ENCODE measurements at places on chromosomes 2 and 18.

- no peak for DNase-seq
These were observed 19.7 kb downstream of the MAP3K20 start for GRCh38 chr2:173095356-173095755.

- no peak for DNase-seq
These were observed 1.4 kb downstream of the FIGN start for GRCh38 chr2:163734401-163734800.

DNA sequence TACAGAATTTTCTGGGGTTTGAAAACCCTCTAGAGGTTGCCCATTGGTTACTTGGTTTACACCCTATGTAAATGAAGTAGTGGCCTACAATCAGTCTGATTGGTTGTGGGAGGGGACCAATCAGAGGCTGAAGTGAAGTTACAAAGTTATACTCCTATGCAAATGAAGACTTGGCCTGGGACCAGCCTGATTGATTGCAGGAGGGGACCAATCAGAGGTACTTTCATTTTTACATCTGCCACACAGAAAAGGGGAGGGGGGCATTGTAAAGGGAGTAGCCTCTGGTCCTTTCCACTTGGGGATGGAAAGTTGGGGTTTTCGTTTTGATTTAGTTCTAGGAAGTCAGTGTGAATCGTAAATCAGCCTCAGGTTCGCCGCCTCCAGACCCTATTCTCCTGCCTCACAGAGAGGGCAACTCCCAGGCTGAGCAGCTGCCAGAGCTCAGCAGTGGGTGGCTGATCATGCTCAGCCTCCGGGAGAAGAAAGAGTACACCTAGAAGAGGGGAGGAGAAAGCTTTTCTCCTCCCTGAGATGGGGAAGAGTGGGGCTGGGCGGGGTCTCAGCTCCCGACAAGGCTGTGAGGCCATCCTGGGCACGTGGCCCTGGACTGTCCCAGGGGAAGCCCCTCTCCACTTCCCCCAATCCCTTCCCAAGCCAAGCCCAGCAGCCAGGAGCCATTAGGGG is 372.5 kb downstream of the GALR1 start:
- DNase-seq = peak; percentile 6

GRCh38 chr2:43636621-43637020 is 439 bp upstream of the PLEKHH2 start:
- no peak for DNase-seq

- no peak for DNase-seq
These were observed 50.6 kb downstream of the MSH6 start for GRCh38 chr2:47833516-47833968.

DNA sequence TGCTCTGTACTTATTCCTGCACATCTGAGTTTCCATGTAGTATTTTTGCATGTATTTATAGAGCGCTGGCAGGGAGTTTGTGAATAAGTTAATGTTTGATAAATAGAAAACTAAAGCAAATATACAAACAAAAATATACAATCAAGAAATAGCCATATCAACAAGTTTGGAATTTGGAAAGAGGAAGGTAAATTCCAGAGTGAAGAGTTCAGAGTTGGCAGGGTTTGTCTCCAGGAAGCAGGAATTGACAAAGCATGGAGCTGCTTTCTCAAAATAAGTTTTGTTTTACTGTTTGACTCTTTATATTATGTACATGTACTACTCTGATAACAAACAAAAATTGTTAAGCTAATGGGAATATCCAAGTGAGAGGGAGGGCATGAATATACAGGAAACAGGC is 80.3 kb downstream of the SPOPL start:
- DNase-seq = no peak

DNA sequence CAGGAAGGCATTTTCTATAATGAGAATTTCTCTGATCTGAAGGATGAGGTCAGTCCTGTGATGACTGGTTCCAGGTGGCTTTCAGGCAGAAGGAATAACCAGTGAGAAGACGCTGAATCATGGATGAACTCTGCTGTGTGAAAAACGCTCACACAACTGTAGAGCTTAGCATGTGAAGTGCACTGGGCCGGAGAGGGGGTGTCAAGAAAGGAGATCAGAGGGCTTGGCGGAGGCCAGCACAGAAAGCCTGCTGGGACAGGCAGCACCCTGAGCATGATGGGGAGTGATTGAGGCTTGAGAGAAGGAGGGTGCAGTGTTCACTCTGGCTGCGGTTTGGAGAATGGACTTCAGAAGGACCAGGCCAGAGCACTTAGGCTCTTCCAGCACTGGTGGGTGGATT is 236.5 kb downstream of the TPGS2 start:
- DNase-seq = peak; percentile 35

DNA sequence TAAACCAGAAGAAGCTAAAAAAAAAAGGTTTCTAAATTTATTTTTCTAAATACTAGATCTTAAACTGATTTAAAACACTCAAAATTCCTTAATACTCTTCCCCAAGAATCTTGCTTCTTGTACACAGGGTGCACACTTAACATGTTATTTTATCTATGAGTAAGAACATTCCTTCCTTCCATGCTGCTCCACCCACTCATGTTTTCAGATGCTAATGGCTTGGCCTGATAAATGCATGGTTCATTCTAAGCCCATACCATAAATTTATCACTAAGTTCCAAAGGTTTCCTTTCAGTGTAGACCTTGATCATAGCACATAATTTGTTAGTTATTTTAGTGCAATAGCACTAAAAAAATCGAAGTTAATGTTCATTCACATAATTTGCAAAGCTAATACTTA is 8.1 kb downstream of the FBXO48 start:
- peak; percentile 53 for DNase-seq

DNA sequence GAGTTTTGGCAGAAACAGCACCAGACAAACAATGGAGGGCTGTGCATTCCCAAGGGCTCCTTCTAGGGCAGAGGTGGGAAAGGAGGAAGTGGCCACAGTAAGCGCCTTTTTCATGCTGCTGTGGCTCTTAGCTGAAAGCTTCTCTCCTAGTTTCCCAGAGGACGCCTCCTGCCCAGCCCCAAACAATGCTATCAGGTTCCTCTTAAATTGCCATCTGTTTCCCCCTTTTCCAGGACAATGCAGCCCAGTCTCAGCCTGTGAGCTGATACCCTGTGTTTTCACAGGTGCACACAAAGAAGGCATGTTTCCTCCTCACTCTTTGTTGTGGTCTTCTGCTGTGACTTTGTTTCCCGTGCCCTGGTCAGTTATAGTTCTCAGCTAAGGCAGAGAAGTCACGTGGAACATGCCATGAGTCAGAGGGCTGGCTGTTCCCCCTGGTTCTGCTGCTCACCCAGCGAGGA is 5.4 kb upstream of the FAM124B start:
- no peak for DNase-seq

DNA sequence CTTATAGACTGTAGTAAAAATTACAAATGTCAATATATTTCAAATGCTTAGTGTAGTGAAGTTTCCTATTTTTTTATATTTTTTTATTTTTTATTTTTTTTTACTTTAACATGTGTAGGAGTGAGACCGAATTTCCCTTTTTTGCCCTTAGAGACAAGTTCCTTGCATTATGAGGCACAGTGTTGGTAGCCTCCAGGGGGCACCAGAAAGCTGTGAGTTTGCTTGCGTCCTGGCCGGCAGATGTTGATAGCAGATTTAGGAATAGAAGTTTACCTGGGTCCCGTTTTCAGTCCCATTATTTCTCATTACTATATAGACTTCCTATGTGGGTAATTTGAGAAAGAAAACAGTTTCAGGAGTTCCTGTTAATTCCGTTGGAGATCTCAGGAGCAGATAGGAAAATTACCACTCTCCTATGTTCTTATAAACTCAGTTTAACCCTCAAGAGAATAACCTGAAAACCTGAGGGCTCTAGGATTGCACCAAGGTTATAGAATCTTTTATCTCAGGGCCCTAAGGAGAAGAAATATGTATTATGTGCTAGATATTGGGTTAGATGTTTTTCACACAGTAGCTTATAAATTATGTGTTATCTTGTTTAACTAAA is 157.5 kb upstream of the SESTD1 start:
- peak; percentile 76 for DNase-seq

DNA sequence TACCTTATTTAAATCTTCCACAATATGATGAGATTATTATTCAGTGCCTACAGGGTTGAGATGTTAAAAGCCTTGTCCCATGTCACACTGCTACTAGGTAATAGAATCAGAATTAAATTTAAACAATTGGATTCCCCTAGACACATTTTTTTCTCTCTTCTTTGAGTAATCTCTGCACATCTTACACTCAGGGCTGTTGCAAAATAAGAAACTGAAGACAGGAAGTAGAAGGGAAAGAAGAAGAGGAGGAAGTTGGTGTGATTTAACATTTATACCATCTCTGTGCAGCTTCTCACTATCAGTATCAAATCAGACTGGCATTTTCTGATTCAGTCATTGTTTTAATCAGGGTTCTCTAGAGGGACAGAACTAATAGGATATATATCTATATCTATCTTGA is 677.6 kb downstream of the IRS1 start:
- DNase-seq = no peak

DNA sequence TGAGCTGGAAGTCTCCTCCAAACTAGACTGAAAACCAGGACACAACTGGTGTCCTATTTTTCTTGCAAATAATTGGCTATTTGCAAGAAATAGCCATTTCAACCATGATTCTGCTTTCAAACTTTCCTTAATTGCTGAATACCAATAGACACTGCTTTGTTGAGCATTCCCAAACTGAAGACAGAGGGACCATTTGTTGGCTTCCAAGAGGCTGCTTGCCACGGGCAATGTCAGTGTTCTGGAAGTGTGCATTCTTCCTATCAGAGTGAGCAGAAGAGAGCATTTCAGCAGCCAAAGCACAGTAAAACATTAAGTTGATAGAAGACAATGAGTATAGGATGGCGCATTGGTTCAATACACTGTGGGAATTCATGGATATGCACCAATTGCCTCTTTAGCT is 360.5 kb upstream of the RGPD4 start:
- no peak for DNase-seq

- DNase-seq = no peak
These were observed 30.1 kb upstream of the SH3RF3 start for GRCh38 chr2:109098921-109099273.

DNA sequence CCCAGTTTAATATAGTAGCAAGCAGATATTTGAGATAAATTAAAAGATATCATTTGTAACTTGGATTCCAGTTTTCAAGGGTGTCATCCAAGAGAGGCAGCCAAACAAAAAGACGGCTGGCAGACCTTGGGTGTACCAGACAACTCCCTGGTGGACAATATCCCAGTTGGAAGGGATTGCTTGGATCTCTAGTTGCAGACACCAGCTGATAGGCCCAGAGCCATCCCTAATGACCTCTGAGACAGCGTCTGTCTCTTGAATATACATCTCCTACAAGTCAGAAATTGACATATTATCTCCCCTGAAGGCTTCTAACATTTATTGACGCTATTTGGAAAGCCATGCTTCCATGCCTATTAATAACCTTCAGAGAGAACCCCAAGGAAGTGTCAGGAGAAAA is 67.7 kb downstream of the ACVR1 start:
- no peak for DNase-seq

DNA sequence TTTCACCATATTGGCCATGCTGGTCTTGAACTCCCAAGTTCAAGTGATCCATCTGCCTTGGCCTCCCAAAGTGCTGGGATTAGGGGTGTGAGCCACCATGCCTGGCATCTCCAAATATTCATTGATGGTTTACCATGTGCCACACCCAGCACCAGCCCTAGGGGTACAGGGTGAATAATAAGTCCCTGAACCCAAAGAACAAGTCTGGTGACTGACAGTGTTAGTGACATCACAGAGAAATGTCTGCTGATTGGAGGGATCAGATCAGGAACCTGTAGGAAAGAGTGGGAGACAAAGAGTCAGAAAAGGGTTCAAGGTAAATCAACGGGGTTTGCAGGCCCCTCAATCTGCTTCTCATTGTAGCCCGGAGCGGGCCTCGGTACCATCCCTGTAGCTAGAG is 118.4 kb upstream of the NABP1 start:
- no peak for DNase-seq

- peak; percentile 98 for DNase-seq
These were observed 11.5 kb downstream of the IGFBP5 start for GRCh38 chr2:216683846-216684245.

GRCh38 chr2:18085593-18085992 is 207.1 kb downstream of the KCNS3 start:
- DNase-seq = no peak

GRCh38 chr2:82055846-82056245 is 1751.3 kb upstream of the LRRTM1 start:
- DNase-seq = no peak

DNA sequence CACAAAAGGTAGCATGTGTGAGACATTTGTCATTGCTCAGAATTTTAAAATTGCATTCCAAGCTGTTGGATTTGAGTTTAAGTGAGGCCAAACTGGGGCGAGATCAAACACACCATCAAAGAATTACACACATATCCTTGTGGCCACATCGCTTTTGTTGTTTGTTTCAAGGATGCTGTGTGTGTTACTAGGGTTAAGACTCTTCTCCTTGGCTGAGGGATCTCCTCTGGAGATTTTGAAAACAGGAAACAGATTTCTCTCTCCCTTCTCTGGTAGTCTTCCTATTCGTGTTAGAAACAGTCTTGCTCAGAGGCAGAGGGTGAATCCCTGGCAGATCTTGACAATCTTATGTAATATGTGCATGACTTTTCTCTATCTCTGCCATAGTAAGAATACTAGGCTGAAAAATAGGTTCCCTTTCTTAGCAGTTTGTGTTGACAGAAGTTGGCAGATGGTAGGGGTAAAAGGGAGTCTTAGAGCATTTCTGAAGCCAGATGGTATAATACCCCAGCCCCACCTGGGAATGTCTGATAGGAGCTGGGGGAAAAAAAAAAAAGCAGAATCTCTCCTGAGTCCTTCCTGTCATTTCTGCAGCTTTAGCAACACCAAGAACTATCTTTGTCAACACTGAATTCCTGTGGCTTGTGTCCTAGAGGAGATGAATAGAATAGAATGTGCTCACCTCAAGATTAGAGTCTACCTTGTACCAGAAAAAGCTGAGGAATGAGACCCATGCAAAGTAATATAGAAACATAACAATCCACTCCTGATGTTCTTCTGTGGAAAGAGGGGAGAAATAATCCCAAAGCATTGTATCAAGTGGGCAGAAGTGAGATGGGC is 101.8 kb downstream of the XRCC5 start:
- DNase-seq = peak; percentile 24

- peak; percentile 29 for DNase-seq
These were observed 3.4 kb downstream of the LPIN1 start for GRCh38 chr2:11749646-11750349.

- DNase-seq = peak; percentile 65
These were observed 4.2 kb downstream of the STAT1 start for GRCh38 chr2:191009541-191010374.

Data from fibroblast of mammary gland (primary cell).